Stimulated activated CD8-positive, alpha-beta memory T cell treated with anti-CD3 and anti-CD28 coated beads, Interleukin-4, amount 100 ng/mL, for 4 hours (primary cell): ENCODE measurements at places on chromosomes 3 and 15.

GRCh38 chr3:64179249-64179648, 46.0 kb downstream of the PRICKLE2 start:
- no peak for DNase-seq

DNA sequence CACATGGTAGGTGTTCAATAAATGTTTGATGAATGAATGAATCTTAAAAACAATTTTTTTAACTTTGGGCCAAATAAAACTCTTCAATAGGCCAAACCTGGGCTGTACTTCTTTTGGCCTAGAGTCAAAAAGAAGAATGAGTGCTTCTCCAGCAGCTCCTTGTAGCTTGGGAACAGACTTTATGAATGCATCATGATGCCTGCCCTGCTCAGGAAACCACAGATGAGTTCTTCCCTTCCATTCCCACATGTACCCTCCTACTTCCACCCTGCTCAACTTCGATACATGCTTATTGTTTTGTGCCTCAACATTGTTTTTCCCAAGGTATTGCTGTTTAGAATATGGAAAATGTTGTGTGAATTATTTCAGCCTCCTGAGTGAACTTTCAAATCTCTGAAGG, 87.0 kb downstream of the FILIP1L start:
- DNase-seq, result no peak

GRCh38 chr3:18526667-18527066, 101.5 kb upstream of the SATB1 start:
- DNase-seq, result no peak

DNA sequence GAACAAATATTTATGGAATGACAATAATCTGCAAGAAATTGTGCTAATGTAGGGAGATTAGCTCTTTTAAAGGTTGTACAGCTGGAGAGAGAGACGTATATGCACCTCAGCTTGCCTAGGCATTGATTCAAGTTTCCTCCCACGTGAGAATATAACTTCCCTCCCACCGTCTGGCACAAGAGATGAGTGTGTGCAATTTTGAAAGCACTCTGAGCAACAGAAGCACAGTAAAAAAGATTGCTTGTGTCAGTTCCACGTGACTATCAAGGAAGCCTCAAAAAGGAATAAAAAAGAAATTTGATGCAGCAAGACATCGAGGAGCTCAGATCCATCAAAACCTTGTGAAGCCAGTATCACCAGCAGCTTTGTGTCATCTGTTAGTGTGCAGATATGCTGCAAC, 435.3 kb downstream of the TUSC7 start:
- no peak for DNase-seq

DNA sequence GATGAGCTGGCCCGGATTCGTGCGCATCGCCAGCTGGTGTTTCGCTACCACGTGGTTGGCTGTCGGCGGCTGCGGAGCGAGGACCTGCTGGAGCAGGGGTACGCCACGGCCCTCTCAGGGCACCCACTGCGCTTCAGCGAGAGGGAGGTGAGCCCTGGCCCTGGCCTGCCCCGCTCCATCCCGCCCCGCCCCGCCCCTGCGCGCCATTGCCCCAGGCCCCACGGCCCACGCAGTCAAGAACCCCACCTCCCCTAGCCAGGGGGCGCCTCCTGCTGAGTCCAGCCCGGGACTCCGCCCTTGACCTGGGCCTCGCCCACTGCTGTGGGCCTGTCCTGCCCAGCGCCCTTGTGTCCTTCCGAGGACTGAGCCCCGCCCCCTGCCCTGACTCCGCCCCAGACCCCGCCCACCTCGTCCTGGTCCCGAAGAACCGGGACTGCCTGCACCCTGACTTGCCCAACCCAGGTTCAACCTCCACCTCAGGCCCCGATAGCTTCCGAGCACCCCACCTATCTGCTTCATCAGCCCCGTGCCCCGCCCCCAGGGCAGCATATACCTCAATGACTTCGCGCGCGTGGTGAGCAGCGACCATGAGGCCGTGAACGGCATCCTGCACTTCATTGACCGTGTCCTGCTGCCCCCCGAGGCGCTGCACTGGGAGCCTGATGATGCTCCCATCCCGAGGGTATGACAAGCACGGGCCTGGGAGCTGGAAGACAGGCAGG, 14.8 kb downstream of the NT5DC2 start:
- no peak for DNase-seq

GRCh38 chr15:77985031-77985930, 92.2 kb downstream of the TBC1D2B start:
- DNase-seq, result no peak

- DNase-seq, result no peak
Observed at GRCh38 chr15:98856532-98856907, 151.1 kb downstream of the PGPEP1L start.

GRCh38 chr3:40602778-40603385, 78.1 kb downstream of the ZNF621 start:
- no peak for DNase-seq

GRCh38 chr3:138081371-138082084, 33.9 kb downstream of the DZIP1L start:
- no peak for DNase-seq

GRCh38 chr3:13474776-13475303, 5.3 kb upstream of the HDAC11 start:
- DNase-seq, result no peak

DNA sequence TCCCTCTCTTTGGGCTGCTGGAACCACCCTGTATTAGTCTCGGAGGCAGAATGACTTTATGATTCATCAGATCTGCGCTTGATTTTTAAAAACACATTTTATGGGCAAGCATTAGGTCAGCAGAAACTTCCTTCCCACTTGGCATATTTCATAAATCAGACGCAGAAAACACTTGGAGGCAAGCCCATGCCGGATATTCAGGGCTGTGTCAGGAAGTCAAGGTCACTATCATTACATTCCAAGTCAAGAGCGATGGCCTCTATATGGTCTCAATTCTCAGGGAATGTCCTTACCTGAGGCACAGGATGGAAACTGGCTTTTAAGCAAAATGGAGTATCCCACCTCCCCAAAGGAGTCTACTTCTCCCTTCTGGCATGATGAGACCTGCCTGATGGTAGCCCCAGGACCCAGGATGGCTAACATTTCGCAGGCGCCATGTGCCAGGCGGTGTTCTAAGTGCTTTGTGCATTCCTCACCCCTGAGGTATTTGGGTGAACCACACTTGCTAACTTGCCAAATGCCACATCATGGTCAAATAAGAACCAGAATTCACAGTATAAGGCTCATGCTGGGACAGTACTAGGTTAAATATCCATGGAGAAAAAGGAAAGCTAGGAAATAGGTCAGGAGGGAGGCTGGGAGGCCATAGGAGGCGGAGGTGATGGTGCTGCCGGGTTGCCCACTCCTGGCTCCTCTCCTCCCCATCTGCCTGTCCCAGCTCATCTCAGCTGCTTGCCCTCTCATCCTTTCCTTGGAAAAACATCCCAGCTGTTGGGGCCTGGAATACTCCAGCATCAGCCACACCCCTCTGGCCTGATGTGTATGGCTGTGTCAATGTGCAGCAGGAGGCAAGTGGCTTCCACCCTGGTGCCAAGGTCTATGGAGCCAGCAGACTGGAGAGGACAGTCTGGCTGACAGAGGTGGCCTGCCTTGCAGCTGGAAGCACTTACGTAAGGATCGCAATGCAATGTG, 18.8 kb downstream of the BCL2L10 start:
- DNase-seq, result no peak

GRCh38 chr15:94793207-94793606, 561.8 kb downstream of the MCTP2 start:
- no peak for DNase-seq

DNA sequence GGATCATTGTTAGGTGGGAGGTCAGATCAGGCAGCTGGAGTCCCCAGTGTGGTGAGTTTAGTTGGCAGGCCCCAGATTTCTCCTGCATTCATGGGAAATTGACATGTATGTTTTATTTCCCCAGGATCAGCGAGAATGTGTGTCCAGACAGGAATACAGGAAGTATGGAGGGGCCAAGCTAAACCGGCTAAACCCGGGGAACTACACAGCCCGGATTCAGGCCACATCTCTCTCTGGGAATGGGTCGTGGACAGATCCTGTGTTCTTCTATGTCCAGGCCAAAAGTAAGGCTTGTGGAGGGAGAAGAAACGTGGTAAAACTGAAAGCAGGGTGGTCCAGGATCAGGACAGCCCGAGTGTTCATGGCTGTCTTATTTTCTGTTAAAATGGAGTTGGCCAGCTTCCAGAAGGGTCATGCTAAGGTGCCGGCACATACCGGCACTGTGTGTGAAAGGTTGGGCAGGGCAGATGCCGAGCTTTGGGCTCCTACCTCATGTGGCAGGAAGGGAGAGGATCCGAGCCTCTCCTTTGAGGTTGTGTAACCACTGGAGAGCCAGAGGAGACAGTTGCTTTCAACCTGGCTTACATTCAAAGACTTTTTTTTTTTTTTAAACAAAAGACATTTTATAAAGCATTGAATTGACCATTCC, 83.1 kb downstream of the PGPEP1L start:
- DNase-seq, result no peak

GRCh38 chr3:105790534-105790933, 78.3 kb downstream of the CBLB start:
- no peak for DNase-seq

- no peak for DNase-seq
Observed at GRCh38 chr15:78714890-78715289, 73.9 kb upstream of the CHRNB4 start.

GRCh38 chr15:89828281-89829145, 13.9 kb upstream of the ANPEP start:
- DNase-seq, result no peak

- no peak for DNase-seq
Observed at GRCh38 chr3:160134964-160135363, 90.3 kb upstream of the C3orf80 start.

GRCh38 chr3:169179321-169179720, 484.2 kb downstream of the MECOM start:
- DNase-seq, result no peak

- no peak for DNase-seq
Observed at GRCh38 chr3:186732169-186732766, 15.1 kb downstream of the KNG1 start.

DNA sequence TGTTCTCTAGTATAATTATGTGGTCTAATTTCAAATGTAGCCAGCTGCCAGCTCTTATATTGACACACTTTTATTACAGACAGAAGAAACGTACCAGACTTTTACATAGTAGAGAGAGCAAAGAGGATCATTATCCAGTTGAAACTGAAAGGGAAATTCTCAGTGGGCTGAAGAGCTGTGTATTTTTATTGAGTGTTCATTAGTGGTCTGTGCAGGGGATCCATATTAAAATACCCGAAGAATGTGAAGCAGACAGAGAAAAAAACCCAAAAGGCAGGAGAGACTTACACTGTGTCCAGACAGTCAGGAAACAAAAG, 41.3 kb downstream of the MYRIP start:
- no peak for DNase-seq

GRCh38 chr15:62306851-62307504, 141.9 kb upstream of the C2CD4B start:
- no peak for DNase-seq

- DNase-seq, result no peak
Observed at GRCh38 chr3:98823791-98824190, 60.7 kb downstream of the ST3GAL6 start.

DNA sequence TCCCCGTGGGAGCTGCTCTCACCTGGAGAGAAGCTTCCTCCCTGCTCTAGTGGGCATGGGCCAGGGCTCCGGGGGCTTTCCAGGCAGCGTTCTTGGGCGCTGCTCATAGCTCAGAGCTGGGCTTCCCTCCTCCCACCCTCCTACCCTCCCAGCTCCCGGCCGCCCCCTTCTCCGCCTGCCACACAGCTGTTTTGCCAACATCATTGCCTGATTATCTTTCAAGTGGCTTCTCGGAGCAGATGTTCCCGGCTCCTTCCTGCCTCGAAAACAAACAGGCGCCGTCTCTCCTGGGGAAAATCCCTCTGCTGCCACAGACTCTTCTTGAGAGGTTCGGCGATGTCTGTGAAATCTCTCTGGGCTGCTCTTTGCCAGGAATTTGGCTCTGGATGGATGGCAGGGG, 195.6 kb downstream of the RPLP1 start:
- no peak for DNase-seq

GRCh38 chr15:65960586-65960985, 91.3 kb downstream of the RAB11A start:
- DNase-seq, result no peak

- DNase-seq, result no peak
Observed at GRCh38 chr15:31338318-31338878, 11.8 kb downstream of the KLF13 start.

DNA sequence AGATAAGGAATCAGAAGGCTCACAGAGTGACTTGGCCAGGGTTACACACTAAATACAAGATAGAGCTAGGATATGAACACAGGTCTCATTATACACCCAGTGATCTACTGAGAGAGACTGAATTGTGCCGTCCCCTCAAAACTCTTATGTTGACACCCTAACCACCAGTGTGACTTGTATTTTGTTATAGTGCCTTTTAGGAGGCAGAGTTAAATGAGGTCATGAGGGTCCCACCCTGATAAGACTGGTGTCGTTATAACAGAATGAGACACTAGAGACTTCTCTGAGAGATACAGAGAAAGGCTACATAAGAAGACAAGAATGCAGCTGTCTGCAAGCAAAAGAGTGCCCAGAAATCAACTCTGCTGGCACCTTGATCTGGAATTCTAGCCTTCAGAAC, 12.6 kb downstream of the KPNA1 start:
- DNase-seq, result no peak

GRCh38 chr3:32354362-32354778, 37.3 kb upstream of the CMTM7 start:
- no peak for DNase-seq

DNA sequence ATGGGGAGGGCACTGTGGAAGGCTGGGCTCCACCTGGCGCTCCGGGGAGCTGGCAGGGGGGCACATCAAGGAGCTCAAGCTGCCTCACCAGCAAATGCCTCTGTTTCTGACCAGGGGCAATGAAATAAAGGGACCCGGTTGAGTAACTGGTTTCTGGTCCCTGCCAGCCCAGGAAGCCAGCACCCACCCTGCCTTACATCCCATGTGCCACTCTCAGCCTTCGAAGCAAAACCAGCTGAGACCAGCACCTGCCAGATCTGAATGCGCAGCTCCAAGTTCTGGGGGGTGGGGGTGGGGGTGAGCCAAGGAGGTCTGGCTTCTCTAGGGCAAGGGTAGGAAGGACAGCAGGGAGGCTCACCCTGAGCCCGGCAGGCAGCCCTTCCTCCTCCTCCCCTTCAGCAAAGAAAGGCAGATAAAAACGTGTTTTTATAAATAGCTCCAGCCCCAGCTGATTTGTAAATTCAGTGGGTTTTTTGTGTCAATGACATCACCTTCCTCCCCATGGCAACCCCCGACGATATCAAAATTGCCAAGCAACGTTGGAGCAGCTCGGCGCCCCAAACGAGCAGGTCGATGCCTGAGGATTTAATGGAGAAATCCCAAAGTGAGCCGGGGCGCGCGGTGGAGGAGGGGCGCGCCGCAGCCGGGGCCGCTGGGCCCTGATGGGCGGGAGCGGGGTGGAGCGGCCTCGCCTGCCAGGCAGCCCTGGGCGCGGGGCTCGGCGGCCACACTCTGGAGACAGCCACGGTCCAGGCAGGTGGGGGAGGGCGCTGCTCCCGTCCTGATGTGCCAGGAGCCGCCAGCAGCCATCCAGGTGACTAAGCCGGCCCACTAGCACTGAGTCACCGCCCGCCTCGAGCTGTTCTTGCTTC, at the start of gene PAK6:
PAK6 (plus strand) TSS at position 532 of the 872 bp plus-strand sequence. CDS start 25,723 bp downstream, outside the sequence.
- DNase-seq, result no peak
